ENCODE measurements at places on chromosomes 3 and 15.
A peak's percentile ranks its signal among the peaks of the same experiment; 100 is the strongest.

DNA sequence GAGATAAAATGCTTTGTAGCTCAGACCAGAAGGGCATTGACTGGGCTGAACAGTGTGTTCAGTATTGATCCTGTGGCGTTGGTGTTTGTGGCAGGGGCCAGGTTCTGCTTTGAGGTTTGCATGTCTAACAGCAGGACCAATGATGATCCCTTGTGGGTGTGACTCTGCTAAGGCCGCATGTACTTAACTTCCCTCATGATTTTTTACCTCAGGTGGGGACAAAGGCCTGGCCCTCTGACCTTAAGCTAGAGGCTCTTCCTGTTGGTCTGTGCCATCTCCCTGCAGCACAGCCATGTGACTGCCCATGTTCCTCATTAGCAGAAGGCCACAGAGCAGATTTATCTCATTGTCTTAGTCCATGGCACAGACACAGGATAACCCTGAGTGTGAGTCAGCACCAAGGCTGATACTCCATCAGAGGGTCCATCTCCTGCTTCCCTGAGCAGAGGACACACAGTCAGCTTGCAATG lies 34.3 kb upstream of the BSN start:
- no peak for DNase-seq

DNA sequence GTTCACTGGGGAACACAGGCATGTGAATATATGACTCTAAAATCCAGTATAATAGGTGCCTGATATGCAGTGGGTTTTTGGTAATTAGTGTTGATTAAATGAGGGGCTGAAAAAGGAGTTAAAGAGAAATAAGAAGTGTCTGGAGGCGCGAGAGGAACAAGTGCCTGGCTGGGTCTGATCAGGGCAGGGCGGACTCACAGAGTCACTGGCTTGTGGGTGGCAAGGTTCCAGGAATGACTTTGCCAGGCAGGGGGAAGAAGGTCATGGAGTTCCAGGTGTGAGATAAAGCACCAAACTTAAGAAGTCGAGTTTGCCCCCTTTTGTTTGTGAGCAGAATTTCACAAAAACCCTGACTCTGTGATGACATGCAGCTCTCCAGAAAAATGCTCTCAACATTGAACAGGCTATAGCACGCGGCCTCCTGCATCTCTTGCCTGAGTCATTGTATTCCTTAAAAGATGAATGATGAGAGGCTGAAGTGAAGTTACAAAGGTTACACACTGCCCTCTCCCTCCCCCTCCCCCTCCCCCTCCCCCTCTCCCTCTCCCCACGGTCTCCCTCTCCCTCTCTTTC lies 63.0 kb upstream of the LMCD1 start:
- DNase-seq, result no peak

- DNase-seq, result peak; percentile 22
Measured at GRCh38 chr15:63860155-63860554, 26.4 kb upstream of the HERC1 start.

GRCh38 chr15:41836073-41836472 lies 2.6 kb upstream of the PLA2G4B start:
- DNase-seq, result no peak

- DNase-seq, result no peak
Measured at GRCh38 chr3:130737622-130738021, 9.0 kb downstream of the PIK3R4 start.

DNA sequence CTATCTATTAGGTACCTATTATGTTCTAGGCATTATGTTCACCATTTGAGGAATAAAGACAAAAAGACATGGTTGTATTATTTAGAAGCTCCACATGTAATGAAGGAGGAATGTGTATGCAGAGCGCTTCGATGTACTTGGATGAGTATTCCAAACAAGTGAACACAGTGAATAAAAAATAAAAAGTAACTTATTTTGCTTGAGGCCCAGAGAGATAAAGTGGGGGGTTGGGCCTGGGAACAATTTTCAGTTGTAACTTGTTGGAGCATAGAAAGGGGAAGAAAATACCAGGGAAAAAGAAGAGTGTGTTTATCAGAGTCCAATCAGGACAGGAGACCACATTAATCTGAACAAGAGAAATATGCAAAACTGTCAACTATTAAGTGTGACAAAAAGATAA lies 445.7 kb upstream of the BCHE start:
- no peak for DNase-seq

DNA sequence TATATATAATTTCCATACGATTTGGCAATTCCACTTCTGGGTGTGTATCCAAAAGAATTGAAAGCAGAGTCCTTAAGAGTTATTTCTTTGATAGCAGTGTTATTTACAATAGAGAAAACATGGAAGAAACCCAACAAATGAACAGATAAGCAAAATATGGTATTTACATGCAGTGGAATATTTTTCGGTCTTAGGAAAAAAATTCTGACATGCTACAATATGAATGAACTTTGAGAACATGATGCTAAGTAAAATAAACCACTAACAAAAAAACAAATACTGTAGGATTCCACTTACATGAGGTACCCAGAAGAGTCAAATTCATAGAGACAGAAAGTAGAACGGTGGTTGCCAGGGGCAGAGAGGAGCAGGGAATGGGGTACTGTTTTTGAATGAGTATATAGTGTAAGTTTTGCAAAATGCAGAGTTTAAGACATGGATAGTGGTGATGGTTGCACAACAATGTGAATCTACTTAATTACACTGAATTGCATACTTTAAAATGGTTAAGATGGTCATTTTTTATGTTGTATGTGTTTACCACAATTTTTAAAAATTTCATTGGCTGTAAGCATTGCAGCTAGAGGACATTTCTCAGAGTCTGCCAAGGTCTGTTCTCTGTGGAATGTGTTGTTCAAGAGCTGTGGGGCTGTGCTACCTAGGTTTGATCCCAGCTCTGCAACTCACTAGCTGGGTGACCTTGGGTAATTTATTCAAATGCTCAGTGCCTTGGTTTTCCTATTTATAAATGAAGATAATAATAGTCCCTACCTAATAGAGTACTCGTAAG lies 122.1 kb downstream of the MEX3B start:
- DNase-seq, result no peak
